A549 treated with AZD2906 at 1 μM for 4 hours (cell line): ENCODE measurements at places on chromosomes 1 and 21. TPM values are rescaled to one million over a fixed set of nuclear protein-coding genes. Genes with fewer than 3 reads are reported as not detected.

ADORA1 gene
- total RNA-seq: 0.51 to 0.61 TPM (median 0.56 TPM) in 5 replicates

OVAAL gene
- 0.08 to 0.17 TPM (median 0.14 TPM) in 4 of 5 replicates, not detected in the other for total RNA-seq

FAM229A gene
- total RNA-seq: 1.8 to 3.6 TPM (median 3.3 TPM) in 5 replicates

CCDC27 gene
- not detected in 5 replicates for total RNA-seq
